ENCODE measurements at places on chromosomes 11 and 22.

- no peak for DNase-seq
Measured at GRCh38 chr11:78977009-78977408, 402.3 kb upstream of the NARS2 start.

- no peak for DNase-seq
Measured at GRCh38 chr22:17334059-17334458, 35.2 kb upstream of the CECR2 start.

GRCh38 chr11:116853461-116854073, 16.1 kb upstream of the APOA1 start:
- DNase-seq = peak; percentile 66

- DNase-seq = no peak
Measured at GRCh38 chr11:78993802-78994430, 419.3 kb upstream of the NARS2 start.

DNA sequence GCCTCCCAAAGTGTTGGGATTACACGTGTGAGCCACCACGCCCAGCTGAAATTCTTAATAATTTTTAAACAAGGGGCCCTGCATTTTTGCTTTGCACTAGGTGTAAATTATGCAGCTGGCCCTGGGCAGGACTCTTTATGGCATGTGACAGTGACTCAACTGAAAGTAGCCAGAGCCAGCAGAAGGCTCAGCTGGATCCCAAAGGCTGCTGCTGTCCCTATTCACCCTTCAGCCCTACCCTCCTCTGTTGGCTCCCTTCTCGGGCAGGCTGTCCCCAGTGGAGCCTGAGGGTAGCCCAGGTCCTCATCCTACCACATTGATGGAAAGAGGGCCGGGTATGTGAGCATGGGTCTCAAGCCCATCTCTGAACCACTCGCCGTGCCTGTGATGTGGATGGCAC, 45.6 kb downstream of the CD82 start:
- no peak for DNase-seq

GRCh38 chr11:66360406-66361073, 11.0 kb downstream of the SLC29A2 start:
- no peak for DNase-seq

GRCh38 chr22:27867085-27867952, 51.7 kb downstream of the PITPNB start:
- DNase-seq = peak; percentile 9

DNA sequence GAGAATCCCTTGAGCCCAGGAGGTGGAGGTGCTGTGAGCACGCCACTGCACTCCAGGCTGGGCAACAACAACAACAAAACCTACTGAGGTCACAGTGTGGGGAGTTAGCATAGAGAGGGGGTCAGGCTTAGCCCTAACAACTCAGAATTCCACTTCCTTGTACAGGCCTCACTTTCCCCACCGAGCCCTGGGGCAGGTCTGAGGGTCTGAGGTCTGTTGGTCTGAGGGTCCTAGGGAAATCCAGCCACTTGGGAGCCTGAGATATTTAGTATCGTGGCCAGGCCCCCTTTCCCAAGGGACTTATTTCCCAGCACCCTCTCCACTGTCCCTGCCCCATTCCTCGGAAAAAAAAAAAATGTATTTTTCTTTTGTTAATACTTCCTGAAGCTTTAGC, 34.8 kb upstream of the HORMAD2 start:
- DNase-seq = no peak

DNA sequence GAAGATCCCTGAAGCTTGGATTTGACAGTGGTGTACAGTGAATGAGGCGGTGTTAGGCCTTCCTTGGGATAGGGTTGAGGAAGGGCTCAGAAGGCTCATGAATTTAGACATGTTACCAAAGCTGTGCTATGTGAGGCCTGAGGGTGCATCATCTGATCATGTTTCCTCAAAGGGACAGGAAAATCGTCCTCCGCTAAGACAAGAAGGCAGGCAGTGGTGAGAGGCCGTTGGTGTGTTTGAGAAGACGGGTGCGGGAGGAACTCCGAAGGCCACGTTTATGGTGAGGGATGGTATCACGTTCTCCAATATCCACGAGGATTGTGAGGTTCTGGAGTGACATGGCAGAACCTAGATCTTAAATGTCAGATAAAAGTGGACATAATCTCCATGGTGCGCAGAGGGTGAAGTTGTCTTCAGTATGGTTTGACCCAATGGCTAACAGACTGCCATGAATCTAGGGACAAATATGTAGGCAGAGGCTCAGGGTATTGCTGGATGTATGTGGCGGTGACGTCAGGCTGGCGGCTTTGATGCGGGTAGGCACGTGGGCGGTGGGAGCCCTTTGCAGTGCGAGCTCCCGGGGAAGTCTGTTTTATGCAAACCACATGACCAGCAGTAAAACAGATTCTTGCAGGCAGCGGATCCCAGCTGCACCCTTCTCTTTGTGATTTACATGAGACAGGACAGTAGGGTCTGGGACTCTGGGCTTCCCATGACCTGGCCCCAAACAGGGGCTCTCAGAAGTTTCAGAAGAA, 242.3 kb upstream of the B3GAT1 start:
- peak; percentile 68 for DNase-seq

GRCh38 chr11:35485656-35486322, 39.6 kb downstream of the PAMR1 start:
- DNase-seq = peak; percentile 84

GRCh38 chr11:91817996-91818395, 406.6 kb upstream of the FAT3 start:
- no peak for DNase-seq

DNA sequence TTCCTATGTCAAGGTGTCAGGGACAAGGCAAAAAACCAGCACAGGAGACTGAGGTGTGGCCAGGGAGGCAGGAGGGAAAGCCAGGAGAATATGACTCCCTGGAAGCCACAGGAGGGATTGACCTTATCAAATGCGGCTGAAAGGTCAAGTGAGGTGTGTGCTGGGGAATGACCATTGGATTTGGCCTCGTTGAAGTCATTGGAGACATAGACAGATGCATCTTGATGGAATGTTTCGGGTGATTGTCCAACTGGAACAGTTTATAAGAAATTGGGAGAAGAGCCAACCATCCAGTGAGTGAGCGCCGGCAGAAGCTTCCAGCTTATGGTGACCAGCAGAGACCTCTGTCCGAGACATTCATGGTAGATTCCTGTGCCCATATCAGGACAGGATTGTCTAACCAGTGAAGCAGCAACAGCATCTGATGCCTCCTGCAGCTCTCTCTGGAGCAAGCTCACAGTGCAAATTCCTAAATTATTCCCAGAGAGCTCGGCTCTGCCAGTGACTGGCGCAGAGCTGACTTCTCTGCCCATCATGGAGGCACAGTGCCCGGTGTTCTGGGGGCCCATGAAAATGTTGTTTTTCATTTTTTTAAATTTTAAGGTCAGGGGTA, 95.4 kb downstream of the MYO18B start:
- no peak for DNase-seq

- no peak for DNase-seq
Measured at GRCh38 chr22:46511151-46512038, 26.0 kb downstream of the CELSR1 start.

DNA sequence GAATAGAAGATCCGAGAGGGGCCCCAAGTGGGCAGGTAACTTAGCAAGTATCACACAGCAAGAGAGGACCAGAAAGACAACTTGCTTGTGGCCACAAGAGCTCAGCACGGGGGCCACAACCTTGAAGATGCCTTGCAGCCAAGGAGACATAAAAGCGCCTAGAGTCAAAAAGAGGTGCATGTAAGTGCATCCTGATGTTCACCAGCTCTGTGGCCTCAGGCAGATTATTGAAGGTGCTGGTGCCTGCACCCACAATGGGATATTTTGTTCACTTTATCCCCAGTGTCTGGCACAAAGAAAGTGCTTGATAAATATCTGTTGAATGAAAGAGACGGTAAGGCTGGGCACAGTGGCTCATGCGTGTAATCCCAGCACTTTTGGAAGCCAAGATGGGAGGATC, 106.0 kb upstream of the ASPHD2 start:
- no peak for DNase-seq

- DNase-seq = no peak
Measured at GRCh38 chr11:3879216-3879966, 23.9 kb downstream of the STIM1 start.

DNA sequence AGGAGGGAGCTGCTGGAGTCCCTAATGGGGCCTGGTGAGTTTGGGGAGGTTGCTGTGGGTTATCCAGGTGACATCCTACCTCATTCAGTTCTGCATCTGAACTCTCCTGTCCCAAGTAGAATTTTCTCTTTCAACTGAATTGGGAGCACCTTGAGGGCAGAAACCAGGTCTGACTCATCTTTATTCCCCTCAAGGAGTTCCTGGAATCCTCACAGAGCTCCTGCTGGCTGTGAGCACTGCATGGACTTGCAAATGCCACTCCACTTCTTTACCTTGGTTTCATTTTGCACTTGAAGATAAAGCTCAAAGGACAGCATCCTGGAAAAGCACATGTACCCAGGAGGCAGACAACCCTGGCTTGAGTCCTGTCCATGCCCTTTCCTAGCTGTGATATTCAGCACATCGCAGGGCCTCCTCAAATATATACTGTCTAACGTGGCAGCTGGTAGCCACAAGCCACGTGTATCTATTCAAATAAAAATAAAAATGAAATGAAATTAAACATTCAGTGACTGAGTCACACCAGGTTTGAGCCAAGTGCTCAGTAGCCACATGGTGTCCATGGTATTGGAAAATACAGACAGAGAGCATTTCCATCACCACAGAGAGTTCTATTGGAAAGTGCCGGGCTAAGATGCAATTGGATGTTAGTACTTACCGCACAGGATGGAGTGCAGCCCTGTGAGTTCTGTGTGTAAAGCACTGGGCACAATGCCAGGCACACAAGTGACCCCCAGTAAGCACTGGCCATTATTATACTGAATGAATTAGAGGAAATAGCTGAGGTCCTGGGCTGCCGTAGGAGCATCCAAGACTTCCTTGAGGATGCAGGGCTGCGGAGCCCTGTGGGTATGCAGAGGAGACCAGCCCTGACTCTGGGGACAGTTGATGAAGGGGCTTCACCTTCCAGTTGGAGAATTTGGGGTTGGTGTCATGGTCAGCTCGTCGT, 149.0 kb downstream of the PKNOX2 start:
- DNase-seq = no peak

DNA sequence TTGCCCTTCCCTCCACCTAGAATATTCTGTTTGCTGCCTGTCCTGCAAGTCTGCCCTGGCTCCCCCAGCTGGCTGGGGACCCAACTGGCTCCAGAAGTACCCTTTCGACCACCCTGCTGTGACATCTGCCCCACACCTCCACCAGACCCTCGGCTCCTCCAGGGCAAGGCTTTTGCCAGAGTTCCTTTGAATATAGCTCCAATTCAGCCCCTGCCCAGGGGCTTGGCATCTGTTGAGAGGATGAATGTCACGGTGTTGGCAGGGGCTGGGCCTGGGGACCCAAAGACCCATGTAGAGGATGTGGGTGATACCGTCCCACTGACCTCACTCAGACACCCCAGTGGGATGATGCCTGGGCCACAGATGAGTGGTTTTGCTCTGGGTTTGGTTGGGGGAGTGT, 4.0 kb downstream of the NLRP6 start:
- DNase-seq = peak; percentile 2

DNA sequence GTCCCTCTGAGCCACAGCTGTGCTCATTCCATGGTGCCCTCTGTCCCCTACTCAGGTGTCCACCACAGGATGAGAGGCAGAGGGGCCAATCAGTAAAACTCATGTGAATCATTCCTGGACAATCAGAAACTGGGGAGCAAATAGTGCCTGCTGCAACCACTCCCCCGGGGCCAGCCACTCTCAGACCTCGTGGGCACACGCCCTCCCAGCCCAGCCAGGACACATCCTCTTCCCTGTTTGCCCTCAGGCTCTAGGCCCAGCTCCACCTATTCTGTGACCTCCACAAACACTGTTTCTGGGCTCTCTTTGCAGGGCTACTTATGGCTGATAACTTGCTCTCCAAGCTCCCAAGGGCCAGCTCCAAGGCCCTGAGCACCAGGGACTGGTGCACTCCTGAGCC, 14.0 kb upstream of the KCTD14 start:
- no peak for DNase-seq

DNA sequence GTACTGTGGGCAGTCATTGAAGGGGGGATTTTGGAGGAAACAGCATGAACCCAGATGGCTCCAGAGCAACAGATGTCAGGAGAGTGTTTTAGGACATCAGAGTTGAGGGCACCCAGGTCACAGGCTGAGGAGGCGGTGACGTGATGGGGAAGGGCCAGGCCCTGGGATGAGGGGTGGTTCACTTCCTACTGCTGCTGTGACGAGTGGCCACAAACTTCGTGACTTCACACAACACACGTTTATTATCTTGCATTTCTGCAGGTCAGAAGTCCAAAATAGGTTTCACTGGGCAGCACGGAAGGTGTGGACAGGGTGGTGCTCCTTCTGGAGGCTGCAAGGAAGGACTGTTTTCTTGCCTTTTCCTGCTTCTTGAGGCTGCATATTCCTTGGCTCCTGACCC, 77.7 kb upstream of the RAB1B start:
- no peak for DNase-seq

DNA sequence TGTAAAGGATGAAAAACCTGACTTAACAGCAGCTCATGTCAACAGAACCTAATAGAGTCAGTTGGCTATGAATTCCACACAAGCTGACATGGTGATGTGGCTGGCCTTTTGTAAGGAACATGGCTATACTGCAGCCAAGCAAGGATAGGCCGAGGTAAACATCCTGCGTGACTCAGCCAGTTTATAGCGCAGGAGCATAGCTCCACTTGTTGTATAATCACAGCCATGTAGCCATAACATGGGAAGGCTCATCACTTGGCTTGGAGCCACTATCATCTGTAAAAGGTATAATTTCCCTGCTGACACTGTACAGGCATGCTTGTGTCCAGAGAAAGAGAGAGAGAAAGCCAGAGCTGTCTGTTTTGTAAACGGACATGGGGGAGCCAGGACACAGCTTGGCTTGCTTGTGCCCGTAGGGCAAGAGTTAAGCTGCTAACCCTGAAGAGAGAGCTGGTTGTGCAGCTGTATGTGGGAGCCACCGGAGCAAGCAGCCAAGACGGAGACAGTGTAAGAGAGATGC, 104.4 kb upstream of the PLET1 start:
- DNase-seq = no peak

DNA sequence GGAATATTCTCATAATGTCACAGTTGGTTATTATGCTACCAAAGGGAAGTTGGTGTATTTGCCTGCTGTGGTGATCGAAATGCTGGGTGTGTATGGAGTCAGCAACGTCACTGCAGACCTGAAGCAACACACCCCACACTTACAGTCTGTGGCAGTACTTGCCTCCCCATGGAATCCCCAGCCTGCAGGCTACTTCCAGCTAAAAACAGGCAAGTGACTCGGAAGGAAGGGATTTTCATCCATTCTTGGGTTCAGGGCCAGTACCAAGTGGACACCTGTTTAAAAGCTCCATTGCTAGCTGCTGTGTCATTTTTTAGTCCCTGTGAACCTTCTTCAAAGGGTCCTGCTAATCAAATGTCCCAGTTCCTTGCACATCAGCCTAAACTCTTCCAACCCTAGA, 149.6 kb downstream of the C11orf91 start:
- DNase-seq = no peak

DNA sequence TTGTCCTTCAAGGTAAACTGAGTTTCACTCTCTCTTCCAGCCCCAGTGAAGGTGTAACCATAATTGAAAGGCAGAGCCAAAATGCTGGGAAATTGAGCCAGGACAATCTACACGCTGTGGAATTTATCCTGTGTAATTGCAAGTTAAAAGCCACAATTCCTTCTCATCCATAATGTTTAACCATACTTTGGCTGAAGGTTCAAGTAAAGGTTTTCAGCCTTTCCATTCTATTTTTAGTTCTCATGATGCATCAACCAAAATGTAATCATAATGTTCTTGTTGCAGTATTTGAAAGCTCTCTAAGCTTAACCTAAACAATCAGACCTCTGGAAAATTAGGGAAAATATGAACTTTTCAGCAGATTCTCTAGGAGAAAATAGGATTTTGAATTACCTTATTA, 14.0 kb upstream of the ARHGAP42 start:
- no peak for DNase-seq
